Ureter (tissue), 1 donor: ENCODE measurements at places on chromosomes 7 and 10. TPM values are rescaled to one million over a fixed set of nuclear protein-coding genes. Genes with fewer than 3 reads are reported as not detected.

The GIMAP4 gene
- 23.5 TPM for total RNA-seq

The MOGAT3 gene
- not detected for total RNA-seq

The CELF2 gene
- 36.9 TPM for total RNA-seq

The SPRN gene
- total RNA-seq, result not detected

The BTBD16 gene
- total RNA-seq, result 51.2 TPM

DNA sequence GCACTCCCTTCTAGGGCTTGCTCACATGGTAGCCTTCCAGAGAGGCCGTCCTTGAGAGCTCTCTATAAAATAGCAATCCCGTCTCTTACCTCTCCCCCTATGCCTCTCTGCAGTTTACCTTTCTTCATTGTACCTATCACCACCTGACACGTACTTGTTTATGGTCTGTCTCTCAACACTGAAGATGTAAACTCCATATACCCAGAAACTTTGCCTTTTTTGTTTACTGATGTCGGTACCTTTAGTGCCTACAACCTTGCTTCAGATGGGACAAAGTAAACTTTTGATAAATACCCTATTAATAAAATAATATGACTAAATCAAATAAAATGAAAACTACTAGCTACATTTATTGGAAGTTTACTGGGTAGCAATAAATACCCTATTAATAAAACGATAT is 220.6 kb downstream of the GPAM start:
- DNase-seq, result no peak

GRCh38 chr7:129069021-129069420 is 14.1 kb upstream of the TNPO3 start:
- no peak for DNase-seq

- DNase-seq, result no peak
Observed at GRCh38 chr10:81704596-81704995, 170.4 kb upstream of the NRG3 start.

DNA sequence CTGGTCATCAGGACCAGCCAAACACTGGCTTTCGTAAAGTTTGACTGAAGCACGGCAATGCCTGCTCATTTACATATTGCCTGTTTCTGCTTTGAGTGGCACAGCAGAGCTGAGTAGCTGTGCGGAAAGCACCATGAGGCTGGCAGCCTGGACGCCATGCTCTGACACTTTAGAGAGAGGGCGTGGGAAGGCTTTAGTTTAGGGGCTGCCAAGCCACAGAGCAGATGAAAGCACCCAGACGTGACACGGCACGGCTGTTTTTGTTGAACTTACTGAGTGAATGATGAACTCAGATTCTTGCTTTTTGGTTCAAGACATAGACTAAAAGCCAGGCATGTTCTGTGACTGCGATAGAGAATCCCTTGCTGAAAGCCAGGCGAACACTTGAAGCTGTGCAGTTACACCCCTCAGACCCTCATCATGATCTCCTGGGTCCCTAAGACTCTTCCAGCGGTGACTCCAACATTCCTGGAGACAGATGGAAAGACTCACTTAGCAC is 182.1 kb downstream of the ZMYND11 start:
- DNase-seq, result no peak

- no peak for DNase-seq
Observed at GRCh38 chr10:52558090-52558489, 214.5 kb downstream of the MBL2 start.

- no peak for DNase-seq
Observed at GRCh38 chr10:30702860-30703259, 73.3 kb upstream of the LYZL2 start.

- no peak for DNase-seq
Observed at GRCh38 chr7:96718107-96719003, 8.7 kb upstream of the SEM1 start.

DNA sequence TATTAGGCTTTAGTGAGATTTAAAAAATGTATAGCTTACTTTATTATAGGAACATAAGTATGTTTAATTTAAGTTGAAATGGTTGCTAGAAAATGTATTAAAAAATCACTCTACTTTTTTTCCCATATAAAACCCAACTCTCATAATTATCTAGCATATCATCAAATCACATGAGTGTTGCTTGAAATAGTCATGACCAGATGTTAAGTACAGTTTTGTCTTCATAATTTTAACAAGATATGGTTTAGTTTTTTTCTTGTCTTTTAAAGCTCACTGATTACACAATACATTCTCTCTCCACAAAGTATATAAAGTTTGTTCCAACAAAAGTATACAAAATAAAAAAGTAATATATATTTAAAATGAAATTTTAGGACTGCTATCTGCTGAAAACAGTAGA is 82.8 kb downstream of the HGF start:
- no peak for DNase-seq

- no peak for DNase-seq
Observed at GRCh38 chr7:5437348-5437892, 13.8 kb upstream of the TNRC18 start.
